IPS DF 19.7 (cell line): ENCODE measurements at places on chromosomes 12 and 14.

GRCh38 chr12:42957561-42958290 lies 368.2 kb upstream of the PRICKLE1 start:
- no peak for DNase-seq

DNA sequence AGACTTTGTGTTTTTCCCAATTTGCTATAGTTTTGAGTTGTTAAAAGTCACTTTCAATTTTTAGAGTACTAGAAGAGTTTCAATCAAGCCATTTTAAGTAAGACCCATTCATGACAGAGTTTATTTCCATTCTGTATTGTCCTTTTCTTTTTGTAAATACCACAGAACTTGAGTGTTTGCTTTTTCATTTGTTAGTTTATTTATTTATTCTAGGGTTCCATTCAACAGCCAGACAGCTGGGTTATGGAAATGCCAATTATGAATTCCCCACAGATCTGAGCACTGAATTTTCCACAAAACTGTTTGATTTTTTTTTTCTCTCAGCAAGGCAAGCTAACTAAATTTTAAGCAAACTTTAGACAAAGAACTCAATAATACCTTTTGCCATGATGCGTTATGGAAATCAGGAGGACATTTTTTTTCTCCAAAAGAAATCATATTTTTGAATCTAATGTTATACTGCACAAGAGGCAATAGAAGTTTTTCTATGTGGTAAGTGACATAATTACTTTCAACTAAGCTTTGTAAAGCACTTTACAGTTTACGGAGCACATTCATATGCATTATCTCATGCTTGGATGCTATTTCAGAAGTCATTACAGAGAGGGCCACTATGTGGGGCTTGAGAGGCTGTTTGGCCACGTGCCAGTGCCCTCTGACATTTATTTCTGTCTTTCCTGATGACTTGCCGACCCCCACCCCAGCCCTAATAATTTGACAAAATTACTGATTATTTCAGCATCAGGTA lies 181.5 kb downstream of the VRK1 start:
- no peak for DNase-seq

DNA sequence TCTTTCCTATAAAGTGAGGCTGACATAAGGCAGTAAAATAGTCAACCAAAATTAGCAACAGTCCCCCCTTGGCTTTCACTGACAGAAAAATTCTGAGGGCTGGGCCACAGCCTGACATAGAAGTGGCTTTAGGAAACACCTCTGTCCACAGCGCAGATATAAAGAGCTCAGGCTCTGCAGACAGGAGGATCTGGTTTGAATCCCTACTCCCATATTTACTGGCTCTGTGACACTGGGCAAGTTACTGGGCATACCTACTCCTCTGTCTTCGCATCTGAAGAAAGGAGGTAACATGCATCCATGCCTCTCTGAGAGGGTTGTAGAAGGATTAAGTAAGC lies 95.3 kb downstream of the STXBP6 start:
- DNase-seq = no peak

- no peak for DNase-seq
Measured at GRCh38 chr12:113461666-113462065, 10.0 kb downstream of the LHX5 start.

DNA sequence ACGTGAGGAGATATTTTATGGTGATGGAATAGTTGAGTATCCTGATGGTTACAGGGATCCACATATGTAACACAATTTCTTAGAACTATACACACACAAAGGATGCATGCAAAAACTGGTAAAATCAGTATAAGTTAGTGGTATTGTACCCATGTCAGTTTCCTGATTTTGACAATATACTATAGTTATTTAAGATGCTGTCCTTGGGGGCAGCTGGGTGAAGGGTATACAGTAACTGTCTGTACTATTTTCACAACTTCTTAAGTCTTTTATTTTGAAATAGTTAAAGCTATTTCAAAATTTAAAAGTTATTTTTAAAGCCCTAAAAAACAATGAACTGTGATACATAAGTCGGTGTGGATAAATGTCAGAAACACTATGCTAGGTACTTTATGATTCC lies 24.5 kb upstream of the POLR3B start:
- no peak for DNase-seq

DNA sequence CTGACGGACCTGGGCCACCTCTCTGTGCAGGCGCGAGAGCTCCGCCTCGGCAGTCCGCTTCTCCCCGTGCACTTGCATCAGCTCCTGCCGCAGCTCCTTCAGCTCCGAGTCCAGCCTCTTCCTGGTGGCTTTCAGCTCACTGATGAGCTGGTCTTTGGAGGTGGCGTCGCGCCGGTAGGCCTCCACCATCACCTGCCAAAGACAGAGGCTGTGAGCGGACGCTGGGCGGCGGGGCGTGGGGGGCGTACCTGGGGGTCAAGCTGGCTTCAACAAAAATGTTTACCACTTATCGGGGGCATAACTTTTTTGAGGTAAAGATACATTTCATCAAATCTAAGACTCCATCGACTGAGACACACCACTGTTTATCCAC lies 27.5 kb upstream of the ANKLE2 start:
- DNase-seq = no peak

- DNase-seq = no peak
Measured at GRCh38 chr12:33192226-33192625, 247.4 kb downstream of the SYT10 start.

- DNase-seq = no peak
Measured at GRCh38 chr12:132324841-132325732, 4.3 kb downstream of the GALNT9 start.
